ENCODE measurements at places on chromosomes 7 and 10.

- no peak for DNase-seq
Measured at GRCh38 chr10:132057191-132057681, 8.5 kb upstream of the JAKMIP3 start.

DNA sequence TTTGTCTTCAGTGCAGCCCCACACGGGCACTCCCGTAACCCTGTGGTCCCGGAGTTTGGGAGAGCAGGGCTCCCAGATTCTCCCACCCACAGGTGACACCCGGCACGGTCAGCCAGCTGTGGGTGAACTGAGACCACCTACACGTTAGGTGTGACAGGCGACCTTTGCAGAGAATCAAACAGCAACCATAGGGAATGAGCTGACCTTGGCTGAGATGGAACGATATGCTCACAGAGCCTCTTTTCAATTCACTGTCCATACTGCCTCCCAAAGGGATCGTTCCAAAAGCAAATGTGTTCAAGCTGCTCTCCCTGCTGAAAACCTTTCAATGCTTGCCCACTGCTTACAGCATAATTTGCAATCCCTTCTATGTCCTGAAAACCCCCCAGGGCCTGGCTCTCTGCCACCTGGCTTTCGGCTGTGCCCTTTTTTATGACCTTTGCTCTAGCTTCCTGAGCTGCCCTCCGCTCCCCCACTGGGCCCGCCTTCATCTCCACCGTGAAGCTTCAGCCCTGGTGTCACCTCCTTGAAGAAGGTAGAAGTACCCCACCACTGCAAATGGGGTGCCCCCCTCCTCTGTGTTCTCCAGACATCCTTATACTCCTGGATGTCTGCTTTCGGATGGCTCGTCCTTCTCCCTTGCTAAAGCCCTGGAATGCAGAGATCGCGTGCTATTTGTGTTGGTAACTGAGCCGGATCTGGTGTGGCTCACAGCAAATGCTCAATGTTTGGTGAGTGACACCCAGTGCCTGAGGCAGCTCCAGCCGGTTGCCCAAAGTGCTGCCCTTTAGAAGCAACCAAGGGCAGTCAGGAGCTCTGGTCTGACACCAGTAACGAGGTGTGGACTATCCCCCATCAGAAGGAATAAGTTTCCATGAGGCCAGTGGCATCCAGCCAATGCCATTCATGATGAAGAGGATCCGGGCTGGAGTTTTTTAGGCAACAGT, 90.4 kb downstream of the KIAA1549 start:
- no peak for DNase-seq

DNA sequence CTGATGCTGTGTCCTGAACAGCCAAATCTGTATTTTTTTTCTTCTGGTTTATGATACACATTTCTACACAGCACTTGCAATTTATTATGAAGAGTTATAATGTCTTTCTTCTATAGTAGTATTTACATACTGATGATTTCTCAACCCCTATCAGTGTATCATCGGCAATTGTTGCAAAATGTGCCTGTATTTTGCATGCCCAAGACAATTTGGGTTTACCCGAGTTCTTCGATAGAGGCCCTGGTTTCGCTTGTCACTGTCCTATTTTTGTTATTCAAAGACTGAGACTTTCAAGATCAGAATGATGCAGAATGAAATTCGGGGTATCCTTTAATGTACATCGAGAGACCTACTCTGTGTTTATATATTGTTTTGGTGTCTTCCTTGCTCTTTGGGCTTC, 184.5 kb upstream of the PRSS58 start:
- DNase-seq, result no peak

- DNase-seq, result no peak
Measured at GRCh38 chr7:118420888-118421287, 196.4 kb downstream of the ANKRD7 start.

DNA sequence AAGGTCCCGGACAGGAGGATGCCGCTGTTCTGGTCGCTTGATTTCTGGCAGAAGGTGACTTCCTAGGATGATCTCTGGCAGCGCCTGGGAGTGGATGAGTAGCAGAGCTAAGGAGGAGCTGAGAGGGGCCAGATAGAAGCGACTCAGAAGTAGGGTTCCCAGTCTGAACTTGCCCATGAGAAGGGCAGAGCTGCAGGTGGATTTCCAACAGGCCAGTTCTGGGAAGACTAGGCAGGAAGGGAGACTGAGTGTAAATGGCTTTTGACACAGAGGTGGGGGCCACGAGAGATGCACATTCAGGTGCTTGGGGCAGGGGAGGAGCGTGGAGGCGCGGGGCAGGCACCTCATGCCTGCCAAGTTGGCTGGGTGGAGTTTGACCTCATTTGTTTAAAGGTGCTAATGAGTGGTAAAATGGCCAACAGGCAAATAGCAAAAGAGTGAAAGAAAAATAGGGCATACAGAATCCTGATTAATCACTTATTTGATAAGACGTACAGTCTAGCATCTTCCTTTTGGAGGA, 58.8 kb downstream of the SHH start:
- no peak for DNase-seq

DNA sequence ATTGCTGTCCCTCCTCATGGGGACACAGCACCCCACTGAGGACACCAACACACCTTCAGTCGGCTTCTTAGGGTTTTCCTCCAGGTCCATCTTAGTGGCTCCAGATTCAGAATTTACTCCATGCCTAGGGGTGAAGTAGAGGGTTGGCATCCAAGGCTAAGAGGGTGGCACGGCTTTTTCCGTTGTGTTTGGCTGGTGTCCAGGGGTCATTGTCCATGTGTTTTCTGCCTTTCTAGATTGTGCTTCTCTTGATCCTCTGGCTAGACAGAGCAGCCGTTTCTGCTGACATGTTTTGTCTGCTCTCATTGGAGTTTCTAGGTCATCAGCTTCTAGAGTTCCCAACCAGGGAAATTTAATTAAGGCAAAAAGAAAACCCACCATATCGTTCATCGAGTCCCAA, 291.6 kb upstream of the CELF2 start:
- DNase-seq, result no peak

DNA sequence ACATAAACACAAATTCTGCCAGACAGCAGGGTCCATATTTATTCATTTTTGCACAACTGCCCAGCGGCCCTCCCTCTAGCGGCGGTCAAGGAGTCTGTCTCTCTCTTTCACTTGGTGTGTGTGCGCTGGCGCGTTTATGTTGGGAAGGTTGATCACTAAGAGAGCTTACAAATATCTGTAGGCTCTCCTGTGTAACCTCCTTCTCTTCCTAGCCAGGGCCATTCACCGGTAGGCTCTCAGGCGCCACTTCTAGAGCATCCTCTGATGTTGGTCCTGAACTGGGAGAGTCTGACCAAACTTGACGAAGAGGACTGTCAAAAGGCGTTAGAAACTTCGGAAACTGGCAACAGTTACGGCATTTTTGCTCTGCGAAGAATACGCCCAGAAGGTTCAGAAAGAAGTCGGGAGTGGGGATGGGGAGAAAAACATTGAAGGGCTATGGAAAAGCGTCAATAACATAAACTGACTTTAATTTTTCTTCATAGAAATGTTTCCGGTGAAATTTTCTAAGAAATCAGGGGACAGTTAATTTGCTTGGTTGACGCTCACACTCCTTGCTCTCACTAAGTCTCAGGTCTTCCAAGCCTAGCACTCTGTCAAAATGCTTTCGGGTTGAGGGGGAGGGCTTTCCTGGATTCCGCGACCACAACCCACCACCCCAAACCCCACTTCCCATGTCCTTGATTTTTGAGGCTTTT, 731.1 kb downstream of the ZWINT start:
- peak; percentile 62 for DNase-seq

DNA sequence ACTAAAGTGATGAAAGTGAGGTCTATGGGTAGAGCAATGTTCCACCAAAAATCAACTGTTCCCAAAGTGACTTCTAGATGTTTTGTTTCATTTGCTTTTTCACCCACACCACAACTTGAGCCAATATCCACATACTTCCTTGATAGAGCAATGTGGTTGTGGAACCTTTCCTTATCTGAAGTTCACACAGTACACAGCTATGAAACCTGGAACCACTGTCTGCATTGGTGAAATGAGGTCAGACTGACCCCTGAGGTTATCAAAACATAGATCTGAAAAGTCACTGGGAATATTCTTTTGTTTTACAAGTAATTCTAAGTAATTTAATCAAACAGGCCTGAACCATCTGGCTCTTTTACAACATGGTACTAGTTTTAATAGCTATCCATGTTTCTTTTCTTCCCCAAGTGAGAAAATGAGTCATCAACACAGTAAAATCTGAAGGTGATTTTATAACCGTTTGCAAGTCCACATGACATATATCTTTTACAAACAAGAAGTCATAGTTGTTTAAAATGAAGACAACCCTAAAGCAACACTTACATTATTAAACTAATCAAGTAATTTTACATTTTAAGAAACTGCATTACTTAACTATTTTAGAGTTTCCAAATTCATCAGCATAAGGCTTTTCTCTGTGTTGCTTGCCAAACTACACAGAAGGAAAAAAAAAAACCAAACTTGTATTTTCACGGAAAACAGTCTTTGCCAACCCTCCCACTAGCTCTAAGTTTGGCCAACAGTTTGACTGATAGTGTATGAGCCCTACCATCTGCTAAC, 80.3 kb downstream of the LRRC17 start:
- peak; percentile 89 for DNase-seq

DNA sequence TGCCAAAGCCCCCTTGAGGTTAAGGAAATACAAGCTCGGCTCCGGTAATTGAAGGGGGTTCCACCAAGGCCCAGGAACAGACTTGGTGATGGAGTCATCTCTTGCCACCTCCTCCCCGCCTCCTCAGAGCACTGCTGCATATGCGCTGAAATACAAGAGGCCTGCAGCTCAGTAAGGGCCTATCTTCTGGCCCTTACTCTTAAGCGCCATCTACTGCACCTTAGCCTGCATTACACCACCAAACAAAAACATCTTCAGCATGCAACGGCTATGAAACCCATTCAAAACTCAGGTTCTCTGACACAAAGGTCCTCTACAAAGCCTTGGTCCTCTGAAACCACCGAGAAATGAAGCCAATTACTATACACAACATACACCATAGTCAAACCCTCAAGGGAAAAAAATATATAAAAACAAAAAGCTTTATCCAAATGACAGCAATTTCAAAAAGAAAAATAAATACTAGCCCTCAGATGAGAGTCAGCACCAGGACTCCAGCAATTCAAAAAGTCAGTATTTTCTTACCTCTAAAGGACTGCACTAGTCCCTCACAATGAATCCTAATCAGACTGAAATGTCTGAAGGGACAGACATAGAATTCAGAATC, 176.8 kb upstream of the TBX20 start:
- DNase-seq, result no peak

- DNase-seq, result no peak
Measured at GRCh38 chr10:75547391-75548298, 116.2 kb downstream of the LRMDA start.

DNA sequence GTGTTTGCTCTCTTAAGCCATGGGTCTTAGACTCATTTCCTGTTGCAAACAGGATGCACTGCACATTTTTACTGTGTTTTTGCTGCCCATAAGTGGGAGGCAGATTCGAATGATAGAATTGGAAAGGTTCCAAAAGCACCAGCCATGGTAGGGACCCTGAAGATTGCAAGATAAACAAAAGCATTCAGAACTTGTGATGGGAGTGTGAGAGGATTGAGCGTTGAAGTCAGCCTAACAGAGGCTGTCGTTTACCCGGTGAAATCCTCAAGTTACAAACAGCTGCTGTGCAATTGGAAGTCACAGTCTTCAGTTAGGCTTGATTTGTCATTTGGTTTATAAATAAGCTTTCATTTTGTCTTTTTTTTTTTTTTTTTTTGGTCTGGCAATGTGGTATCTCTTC, 192.7 kb upstream of the MKI67 start:
- DNase-seq, result no peak

DNA sequence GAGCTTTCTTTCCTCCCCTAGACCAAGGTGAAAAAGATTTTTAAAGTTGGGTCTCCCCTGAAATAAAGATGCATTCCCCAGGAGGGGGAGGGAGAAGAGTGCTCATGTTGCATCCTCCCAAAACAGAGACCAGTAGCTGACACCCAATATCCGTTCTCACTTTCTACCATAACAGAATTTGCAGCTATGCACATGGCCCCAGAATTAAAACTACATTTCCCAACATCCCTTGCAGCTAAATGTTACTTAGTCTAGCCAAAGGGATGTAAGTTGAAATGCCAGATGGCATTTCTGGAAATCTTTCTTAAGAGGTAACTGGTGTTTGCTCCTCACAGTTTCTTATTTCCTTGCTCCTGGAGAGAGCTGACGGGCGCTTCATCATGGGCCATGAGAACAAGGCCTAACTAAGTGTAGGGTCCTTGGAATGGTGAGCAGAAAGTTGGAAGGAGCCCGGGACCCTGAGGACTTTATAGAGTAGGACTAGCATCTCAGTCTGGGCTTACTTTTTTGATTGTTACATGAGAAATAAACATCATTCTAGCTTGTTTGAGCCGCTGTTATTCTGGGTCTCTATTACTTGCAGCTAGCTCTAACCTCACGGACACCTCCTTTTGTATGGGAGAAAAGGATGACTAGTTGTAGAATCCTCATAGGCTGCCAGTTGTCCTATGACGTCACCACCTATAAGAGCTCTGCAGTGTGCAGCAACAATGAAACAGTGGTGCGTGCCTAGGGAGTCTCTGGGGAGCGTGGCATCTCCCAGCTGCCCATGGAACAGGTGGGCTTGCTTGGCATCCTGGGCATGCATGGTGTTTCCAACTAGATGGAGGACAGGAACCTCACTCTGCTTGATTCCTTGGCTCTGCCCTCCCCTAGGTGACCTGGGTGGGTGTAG, 46.1 kb upstream of the EXOC6 start:
- DNase-seq, result no peak

DNA sequence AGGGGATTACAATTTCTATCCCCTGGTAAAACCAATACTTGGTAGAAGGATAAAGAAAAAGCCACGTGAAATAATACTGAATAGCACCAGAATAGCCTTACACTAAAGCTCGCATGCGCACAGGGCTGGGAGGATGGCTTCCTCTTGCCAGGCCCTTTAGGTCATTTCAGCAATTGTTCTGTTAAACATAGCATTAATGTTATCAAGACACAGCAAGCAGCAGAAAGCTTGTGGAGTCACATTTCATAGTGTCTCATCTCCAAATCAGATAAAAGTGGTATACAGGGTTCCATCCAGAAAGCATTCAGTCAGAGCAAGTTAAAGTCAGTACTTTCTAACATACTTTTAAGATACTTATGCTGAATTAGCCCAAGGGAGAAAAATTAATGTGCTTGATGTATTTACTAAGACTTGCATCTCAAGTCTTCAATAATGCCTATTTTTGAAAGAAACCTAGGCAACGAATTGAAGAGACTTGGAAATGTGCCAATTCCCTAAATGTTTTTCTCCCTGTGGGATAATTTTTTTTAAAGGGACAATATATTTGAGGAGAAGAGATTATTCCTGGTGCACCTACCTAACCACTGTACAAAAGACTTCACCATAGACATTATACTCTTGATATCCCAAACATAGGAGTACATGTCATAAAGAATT, 14.3 kb upstream of the NPM3 start:
- no peak for DNase-seq

- DNase-seq, result no peak
Measured at GRCh38 chr7:75869776-75870379, 9.0 kb upstream of the RHBDD2 start.

GRCh38 chr7:138459413-138460175, 465 bp upstream of the TRIM24 start:
- DNase-seq, result peak; percentile 98

- DNase-seq, result no peak
Measured at GRCh38 chr10:81943583-81943982, 68.6 kb downstream of the NRG3 start.

GRCh38 chr10:110576220-110576619, 8.7 kb downstream of the SMC3 start:
- DNase-seq, result no peak
